ENCODE measurements at places on chromosomes 1 and 21.

GRCh38 chr1:56265216-56265615, 314.1 kb downstream of the PLPP3 start:
- no peak for DNase-seq

DNA sequence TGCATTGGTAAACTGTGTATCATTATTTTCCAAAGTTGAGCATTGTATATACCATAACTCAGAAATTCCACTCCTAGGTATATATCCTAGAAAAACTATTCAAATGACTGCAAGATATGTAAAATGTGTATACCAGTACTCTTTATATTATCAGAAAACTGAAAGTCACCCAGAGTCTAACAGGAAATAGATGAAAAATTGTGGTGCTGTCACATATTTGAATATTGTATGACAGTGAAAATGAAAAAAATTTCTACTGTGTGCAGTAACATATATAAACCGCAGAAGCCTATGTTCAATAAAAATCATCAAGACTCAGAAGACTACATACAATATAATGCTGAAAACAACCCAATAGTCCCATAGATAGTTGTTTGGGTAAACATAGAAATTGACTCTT, 74.4 kb upstream of the LYPLAL1 start:
- no peak for DNase-seq

- no peak for DNase-seq
Measured at GRCh38 chr1:23999156-23999671, 19.1 kb upstream of the SRSF10 start.

GRCh38 chr1:41418857-41419583, 57.8 kb downstream of the FOXO6 start:
- DNase-seq, result no peak

- DNase-seq, result no peak
Measured at GRCh38 chr1:244002721-244003120, 48.4 kb upstream of the ZBTB18 start.

GRCh38 chr1:176141449-176141848, 65.6 kb downstream of the COP1 start:
- no peak for DNase-seq

- no peak for DNase-seq
Measured at GRCh38 chr1:3762151-3762872, 10.1 kb downstream of the CCDC27 start.

- DNase-seq, result no peak
Measured at GRCh38 chr1:36304970-36305914, 926 bp upstream of the SH3D21 start.

DNA sequence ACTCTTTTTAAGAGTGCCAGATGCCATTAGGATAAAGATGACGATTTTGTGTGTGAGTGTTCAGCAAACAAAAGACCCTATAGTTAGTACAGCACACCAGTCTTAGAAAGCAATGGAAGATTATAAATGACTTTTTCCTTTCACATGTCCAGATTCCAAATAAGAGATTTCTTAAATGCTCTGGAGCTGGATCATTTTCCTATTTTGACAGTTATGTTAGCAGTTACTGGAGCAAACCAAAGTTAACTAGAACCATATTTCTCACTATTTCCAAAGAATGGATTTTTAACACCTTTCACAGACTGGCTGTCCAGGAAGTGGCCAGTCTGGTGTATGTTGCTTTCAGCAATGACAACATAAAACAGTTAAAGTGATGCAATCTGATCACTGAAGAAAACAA, 905.8 kb upstream of the ADGRL2 start:
- DNase-seq, result no peak

DNA sequence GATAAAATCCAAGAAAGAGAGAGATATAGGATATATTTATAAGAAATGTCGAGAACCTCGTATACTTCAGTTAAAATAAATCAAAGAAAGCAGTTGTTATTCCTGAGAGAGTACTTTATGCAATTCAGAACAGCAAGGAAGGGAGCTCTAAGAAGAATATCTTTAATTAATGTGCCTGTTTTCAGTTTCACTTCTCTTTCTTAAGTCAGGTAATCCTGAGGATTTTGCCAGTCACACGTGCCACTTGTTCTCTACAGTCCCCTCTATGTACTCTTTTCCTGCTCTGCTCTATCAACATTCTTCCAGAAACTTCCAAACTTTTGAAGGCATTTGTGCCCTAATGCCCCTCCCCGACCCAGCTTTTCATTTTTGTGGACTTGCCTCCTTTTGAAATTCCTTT, 211.9 kb downstream of the AKT3 start:
- DNase-seq, result no peak

GRCh38 chr1:59169703-59170102, 127.2 kb upstream of the FGGY start:
- no peak for DNase-seq

DNA sequence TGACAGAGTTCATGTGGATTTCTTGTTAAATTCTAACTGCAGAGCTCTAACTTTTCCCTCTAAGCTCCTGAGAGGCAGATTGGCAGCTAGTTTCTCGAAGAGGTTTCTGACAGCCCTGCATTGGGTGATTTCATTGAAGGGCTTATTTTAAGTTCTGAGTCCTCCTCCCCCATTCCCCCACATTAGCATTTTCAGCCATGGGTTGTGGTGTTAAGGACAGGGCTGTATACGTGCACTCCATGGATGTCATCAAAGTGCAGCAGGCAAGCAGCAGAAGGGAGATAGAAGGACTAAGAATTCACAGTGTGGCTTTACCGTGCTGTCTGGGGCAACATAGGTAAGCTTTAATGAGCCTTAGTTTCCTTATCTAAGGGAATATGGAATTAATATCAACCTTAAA, 19.0 kb downstream of the CRYZ start:
- DNase-seq, result no peak

- DNase-seq, result no peak
Measured at GRCh38 chr1:171581226-171581625, 40.8 kb upstream of the MYOCOS start.

DNA sequence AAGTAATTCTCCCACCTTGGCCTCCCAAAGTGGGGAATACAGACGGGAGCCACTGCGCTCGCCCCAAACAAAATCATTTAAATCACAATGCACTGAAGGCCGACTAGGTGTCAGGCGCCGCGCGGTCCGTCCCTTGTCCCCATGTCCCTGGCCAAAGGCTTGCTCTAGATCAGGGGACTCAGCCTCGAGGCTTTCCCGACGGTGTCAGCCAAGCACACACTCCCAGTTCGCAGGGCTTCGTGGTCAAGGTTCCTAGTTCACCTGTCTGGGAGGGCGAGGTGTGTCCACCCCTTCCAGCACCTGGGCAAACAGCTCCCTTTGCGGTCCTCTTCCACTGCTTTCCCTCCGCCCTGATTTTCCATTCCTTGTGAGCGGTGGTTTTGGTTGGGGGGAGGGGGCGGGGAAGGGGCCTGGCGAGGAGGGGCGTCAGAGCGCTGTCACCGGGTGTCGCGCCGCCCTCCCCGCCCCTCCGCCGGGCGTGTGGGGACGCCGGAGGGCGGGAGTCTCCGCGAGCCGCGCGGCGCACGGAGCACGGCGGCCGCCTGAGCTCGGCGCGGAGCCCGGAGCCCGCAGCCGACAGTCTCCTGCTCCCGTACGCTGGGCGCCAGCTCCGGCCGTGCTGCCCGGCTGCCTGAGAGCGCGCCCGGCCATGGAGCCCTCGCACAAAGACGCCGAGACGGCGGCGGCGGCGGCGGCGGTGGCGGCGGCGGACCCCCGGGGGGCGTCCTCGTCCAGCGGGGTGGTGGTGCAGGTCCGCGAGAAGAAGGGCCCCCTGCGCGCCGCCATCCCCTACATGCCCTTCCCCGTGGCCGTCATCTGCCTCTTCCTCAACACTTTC, at the start of gene STUM:
STUM (plus strand) TSS at position 509 of the 838 bp plus-strand sequence; CDS start at position 650, 141 bp downstream.
- DNase-seq, result peak; percentile 23

DNA sequence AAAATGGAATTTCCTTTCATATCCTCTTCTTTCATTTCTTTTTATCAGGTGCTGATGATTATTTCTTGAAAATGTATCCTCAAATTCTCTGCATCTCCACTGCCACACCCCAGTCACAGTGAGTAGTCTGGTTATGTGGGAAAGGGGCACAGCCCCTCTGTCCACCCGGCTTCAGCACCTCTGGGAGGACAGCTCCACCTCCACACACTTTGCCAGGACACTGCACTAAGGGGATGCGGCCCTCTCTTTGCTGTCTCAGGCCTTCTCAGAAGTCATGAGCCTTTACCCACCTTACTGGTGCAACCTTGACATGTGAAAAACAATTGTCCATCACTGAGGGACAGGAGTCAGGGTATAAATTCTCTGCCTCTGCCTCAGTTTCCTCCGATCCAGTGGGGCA, 433.1 kb downstream of the PCP4 start:
- no peak for DNase-seq

DNA sequence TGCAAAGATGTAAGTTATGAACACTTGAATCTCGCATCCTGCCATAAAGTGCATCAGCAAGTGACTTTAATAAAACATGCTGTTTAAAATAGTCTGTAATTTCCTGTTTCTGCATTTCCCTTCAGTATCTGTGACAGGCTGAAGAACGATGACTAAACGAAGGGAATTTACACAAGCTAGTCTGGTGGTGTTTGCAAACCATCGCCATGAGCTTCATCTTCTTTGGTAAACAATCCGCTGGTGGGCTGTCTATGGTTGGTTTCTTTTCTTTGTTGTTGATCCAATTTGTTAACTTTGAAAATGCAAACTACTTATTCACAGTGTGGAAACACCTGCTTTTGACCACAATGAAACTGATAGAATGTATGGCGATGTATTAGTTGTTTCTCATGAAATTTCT, 13.9 kb downstream of the SERTAD4 start:
- no peak for DNase-seq

- no peak for DNase-seq
Measured at GRCh38 chr1:41883507-41883906, 35.2 kb downstream of the HIVEP3 start.

- DNase-seq, result no peak
Measured at GRCh38 chr1:182635871-182636270, 31.7 kb upstream of the RGS16 start.

DNA sequence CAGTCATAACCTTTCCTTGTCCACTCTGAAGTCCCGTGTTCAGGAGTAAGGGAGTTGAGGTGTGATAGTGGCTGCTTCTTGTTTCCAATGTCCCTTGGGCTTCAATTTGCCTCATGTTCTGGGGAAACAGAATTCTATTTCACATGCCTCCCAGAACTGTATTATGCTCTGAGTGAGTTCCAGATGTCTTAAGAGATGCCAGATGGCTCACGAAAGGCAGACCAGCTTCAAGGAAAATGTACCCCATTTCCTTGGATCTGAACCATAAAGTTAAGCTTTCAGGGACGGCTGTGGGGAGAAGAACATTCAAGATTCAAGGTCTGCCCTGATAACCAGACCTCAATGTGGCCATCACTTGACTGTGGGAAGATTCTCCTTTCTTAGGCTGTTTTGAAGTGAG, 42.4 kb downstream of the C1orf87 start:
- no peak for DNase-seq

GRCh38 chr1:224626042-224626441, 9.9 kb downstream of the CNIH3 start:
- no peak for DNase-seq

GRCh38 chr1:31488528-31488927, 75.5 kb downstream of the SERINC2 start:
- no peak for DNase-seq

DNA sequence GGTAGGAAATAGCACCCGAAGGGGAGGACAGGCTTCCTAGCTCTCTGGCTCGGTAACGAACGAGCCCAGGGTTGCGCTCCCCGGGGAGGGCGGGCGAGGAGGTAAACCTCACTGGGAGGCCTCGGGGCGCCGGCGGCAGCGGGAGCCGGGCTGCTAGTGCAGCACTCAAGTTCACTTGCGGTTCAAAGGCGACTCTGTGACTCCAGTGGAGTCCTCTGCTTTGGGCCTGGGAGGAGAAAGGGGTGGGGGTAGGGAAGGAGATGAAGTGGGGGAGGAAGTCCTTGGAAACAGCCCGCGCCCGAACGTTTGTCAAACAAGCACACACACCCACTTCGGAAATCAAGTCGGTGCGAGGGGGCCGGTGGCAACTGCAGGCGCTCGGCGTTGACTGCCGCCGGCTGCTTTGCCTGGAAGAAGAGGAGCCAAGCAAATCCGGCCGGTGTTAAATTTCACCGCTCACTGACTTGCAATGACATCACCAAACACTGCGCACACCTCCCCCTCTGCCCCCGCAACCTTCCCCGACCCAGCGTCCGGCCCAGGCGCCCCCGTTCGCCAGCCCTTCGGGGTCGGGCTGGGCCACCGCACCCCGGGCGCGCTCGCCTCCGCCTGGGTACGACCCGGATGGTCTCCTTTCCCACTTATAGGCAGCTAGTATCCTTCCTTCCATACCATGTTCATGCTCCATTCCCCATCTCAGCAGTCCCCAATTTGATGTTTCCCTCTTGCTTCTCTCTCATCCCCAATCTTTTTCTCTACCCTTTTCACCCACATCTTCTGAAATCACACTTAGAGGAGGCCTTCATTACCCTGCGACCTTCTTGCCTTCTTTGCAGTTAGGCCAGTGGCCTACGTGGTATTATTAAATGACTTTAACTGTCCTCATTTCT, at the start of gene COL24A1:
COL24A1 (minus strand) TSS at position 207 of the 890 bp plus-strand sequence. CDS start 376 bp downstream, outside the sequence.
- no peak for DNase-seq

DNA sequence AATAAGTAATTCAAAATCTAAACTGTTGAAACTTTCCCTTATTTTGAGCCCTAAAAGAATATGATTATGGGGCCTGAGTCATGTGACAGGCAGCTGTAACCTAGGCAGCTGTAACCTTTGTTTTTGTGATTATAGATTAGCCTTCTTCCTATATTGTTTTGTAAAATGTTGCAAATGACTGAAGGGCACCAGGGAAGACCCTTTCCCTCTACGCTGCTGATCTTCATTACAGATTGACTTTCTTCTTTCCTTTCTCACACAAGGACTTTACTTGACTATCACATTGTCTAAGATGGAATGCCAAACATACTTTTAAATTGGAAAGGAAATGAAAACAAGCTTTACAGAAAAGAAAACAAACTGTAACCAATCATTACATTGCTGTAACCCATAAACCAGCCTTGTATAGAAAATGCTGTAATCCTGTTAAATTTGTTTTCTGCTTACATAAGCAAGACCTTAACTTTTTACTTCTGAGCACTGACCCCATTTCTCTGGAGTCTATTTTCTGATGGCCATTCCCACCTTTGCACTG, 242.2 kb downstream of the RGS7 start:
- DNase-seq, result no peak

- no peak for DNase-seq
Measured at GRCh38 chr1:200917291-200917817, 22.7 kb downstream of the INAVA start.

- peak; percentile 66 for DNase-seq
Measured at GRCh38 chr1:163970699-163971098, 588.3 kb upstream of the PBX1 start.

Data from globus pallidus (tissue), 1 donor.